Articular chondrocyte of knee joint (primary cell): ENCODE measurements at places on chromosomes 6 and 20. TPM values are rescaled to one million over a fixed set of nuclear protein-coding genes. Genes with fewer than 3 reads are reported as not detected.

The NOL7 gene
- total RNA-seq, result 52.9 and 59.7 TPM in 2 replicates

The ERVFRD-1 gene
- total RNA-seq, result not detected in 2 replicates

The EYS gene
- under 0.01 TPM in 2 replicates for total RNA-seq

The HLA-DQB2 gene
- total RNA-seq, result not detected in 2 replicates

The SIRPB2 gene
- not detected in 2 replicates for total RNA-seq
